T47D (cell line): ENCODE measurements at places on chromosomes 12 and 14.

DNA sequence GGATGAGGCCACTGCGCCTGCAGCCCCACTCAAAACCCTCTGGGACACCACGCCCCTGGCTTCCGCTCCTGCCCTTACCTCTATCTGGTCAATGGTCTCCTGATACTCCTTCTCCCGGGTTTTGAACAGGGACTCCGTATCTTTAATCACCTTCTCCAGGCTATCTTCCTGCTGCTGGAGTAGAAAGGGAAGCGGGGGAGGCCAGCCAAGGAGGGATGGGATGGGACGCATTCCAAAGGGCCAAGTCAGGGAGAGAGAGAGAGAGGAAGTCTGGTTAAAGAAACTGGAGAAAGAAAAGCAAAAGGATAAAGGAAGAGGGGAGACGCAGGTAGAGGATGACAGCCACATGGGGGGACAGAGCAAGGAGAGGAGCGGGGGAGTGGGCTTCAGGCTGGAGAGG, 7.9 kb downstream of the IFFO1 start:
- DNase-seq = no peak

DNA sequence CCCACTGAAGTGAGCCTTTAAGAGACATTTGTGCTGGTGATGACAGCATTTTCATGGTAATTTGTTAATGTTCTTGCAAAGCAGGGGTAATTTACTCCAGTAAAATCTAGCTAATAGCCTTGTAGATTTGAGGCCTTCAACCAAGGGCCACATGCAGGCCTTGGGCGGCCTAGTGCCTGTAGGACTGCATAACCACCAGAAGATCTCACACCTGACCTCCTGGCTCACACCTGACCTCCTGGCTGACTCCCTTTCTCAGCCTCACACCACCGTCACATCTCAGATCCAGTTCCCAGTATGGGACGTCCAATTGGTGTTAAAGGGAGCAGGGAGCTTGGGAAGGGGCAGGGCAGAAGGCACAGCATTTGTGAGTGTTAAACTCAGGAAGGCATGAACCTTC, 26.9 kb downstream of the C12orf42 start:
- no peak for DNase-seq

GRCh38 chr12:64560396-64561301, 49.6 kb upstream of the RASSF3 start:
- no peak for DNase-seq

DNA sequence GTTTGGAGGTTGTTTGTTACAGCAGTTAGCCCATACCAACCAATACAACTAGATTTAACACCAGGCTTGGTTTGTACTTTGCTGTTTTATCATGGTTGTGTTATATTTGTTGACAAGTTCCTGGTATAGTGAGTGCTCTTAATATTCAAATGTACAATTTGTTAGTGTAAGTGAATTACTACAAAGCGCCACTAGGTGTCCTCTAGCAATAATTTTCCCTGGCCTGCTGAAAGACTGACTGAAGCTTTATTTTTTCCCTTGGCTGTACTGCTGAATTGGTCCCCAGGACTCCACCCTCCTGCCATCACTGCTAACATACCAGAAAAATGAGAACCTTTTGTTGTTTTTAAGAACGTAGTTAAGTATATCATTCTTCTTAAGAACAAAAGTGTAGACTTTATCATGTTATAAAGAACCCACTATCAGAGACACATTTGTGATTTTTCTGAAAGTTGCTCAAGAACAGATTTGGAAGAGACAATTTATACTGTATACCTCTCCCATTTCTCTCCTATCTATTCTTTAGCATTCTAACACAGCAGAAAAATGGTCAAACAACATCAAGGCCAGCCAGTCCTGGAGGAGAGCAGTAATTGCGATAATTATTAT, 75.3 kb upstream of the FAR2 start:
- DNase-seq = peak; percentile 60

GRCh38 chr12:16691624-16692023, 85.7 kb upstream of the LMO3 start:
- no peak for DNase-seq

GRCh38 chr14:100616854-100617409, 29.7 kb upstream of the BEGAIN start:
- DNase-seq = no peak
